ENCODE measurements at places on chromosomes 7 and 10. TPM values are rescaled to one million over a fixed set of nuclear protein-coding genes. Genes with fewer than 3 reads are reported as not detected.
A peak's percentile ranks its signal among the peaks of the same experiment; 100 is the strongest.

GRCh38 chr10:133379152-133379800 is at the start of gene PAOX:
TSS of gene PAOX (plus strand) at chr10:133379262. CDS start at chr10:133379317, 55 bp downstream.
- DNase-seq = peak; percentile 53
- no peaks in the 10 kb centered on the region for H3K36me3 ChIP-seq
- H3K27ac ChIP-seq = no peak within 1 kb of the TSS
- H3K4me1 ChIP-seq = no peaks in the 10 kb centered on the region

GRCh38 chr7:14673202-14673601 is 229.3 kb downstream of the DGKB start:
- H3K36me3 ChIP-seq = no peaks in the 10 kb centered on the region
- no peaks in the 10 kb centered on the region for H3K4me1 ChIP-seq
- DNase-seq = no peak
- no peak overlapping the region for H3K4me3 ChIP-seq

GRCh38 chr10:125057158-125058001 is 103.0 kb downstream of the CTBP2 start:
- peak overlapping the region; percentile 98 for H3K27ac ChIP-seq
- H3K4me3 ChIP-seq = no peak overlapping the region
- H3K36me3 ChIP-seq = peaks cover 42% of the 10 kb centered on the region
- peaks cover 67% of the 10 kb centered on the region for H3K4me1 ChIP-seq
- H3K27me3 ChIP-seq = peaks cover 13% of the 10 kb centered on the region

DNA sequence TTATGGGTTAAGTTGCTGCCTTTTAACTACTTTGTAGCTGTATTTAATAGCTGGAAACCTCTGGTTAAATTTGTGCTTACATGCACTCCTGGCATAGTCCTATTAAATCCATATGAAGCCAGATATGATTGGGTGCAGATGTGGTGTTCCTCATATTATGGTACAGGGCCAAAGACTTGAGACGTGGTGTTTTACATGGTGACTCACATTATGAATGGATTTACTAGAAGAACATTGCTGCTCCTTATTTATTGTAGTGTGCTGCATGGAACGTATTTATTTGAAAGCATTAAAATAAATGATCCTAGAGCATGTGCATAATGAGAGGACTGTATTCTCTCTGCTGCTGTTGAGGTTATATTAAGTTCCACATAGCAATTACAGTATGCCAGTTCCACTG is 224.1 kb downstream of the SLC25A13 start:
- no peaks in the 10 kb centered on the region for H3K36me3 ChIP-seq
- no peak overlapping the region for H3K27ac ChIP-seq
- DNase-seq = no peak
- H3K27me3 ChIP-seq = peaks cover 1% of the 10 kb centered on the region
- H3K4me1 ChIP-seq = no peaks in the 10 kb centered on the region

GRCh38 chr7:37920849-37921805 is 687 bp downstream of the EPDR1 start:
- H3K27ac ChIP-seq = no peak overlapping the region
- H3K27me3 ChIP-seq = peaks cover 4% of the 10 kb centered on the region
- peak; percentile 31 for DNase-seq
- peak overlapping the region; percentile 90 for H3K4me3 ChIP-seq

DNA sequence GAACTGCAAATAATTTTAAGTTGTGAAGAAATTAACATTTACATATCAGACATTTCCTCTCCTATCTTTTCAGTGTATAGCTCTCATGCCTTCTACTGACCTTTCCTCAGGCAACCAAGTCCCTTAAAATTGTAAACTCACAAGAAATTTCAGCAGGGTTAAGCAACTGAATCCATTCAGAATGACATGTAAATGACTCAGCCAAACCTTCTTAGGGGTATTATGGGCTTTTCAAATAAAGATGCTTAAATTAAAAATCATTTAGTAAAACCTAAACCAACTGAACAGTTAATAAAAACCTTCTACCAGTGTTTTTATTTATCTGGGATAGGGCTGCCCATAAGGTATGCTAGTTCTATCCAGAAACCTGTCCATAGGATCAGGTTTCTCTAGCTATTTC is 20.7 kb downstream of the WAPL start:
- no peak overlapping the region for H3K27ac ChIP-seq
- no peak overlapping the region for H3K4me3 ChIP-seq
- peaks cover 18% of the 10 kb centered on the region for H3K36me3 ChIP-seq
- DNase-seq = no peak
- no peaks in the 10 kb centered on the region for H3K4me1 ChIP-seq

- H3K27ac ChIP-seq = no peak overlapping the region
- H3K36me3 ChIP-seq = peaks cover 12% of the 10 kb centered on the region
- no peaks in the 10 kb centered on the region for H3K4me1 ChIP-seq
- H3K4me3 ChIP-seq = peak overlapping the region; percentile 11
These were observed 91.2 kb downstream of the GTF2IRD1 start for GRCh38 chr7:74544706-74545469.

DNA sequence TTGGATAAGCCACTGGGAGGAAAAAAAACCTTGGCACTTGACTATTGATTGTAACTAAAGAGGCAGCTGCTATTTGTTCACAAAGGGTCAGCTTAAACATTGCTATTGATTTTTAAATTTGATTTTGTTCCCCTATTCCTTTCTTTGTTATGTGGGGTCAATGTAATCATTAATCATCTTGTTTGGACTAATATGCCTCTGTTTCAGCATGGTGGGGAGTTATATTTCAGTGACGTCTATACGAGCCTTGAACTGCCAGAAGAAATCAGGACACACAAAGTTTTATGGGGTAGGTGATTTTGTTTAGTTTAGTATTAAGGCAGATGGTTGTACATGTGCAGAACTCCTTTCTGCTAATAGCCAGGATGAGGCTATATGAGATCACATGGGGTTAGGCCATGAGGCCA is 7.5 kb downstream of the AS3MT start:
- H3K4me1 ChIP-seq = no peaks in the 10 kb centered on the region
- H3K27ac ChIP-seq = no peak overlapping the region
- H3K36me3 ChIP-seq = no peaks in the 10 kb centered on the region
- DNase-seq = no peak

DNA sequence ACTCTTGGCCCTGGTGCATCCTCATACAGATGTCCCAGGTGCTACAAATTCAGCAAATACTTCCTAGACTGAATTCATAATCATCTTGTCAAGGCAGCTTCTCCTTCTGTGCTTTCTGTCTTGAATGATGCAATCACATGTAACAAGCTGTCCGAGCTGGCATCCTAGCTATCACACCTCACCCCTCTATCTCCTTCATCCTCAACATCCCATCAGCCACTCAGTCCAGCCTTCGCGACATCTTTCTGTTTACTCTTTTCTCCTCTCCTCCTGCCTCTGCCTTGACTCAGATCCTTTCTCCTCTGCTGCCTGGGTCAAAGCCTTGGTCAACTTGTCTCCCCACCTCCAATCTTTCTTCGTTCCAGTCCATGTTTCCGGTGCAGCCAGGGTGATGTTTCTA is 240.4 kb upstream of the CELF2 start:
- no peaks in the 10 kb centered on the region for H3K4me1 ChIP-seq
- H3K4me3 ChIP-seq = no peak overlapping the region
- no peaks in the 10 kb centered on the region for H3K36me3 ChIP-seq
- H3K27me3 ChIP-seq = peaks cover 4% of the 10 kb centered on the region
- DNase-seq = no peak

DNA sequence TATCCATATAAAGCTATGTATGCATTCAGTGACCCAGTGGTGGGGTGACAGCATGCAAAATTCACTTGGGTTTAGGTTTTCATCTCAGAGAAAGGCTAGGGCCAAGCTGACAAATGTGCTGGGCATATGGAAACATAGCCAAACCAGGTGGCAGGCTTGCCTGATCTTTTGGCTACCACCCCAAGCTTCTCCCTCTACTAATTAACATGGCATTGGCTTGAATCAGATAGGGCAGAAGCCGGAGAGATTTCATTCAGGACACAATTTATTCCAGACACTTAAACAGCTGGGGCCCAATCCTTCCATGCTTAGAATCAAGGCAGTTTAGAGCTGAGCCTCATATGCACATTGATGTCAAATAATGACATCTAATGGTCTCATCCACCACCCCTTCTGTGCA is 95.5 kb upstream of the AGK start:
- H3K27me3 ChIP-seq = no peaks in the 10 kb centered on the region
- H3K36me3 ChIP-seq = no peaks in the 10 kb centered on the region
- no peak overlapping the region for H3K4me3 ChIP-seq
- no peak for DNase-seq

DNA sequence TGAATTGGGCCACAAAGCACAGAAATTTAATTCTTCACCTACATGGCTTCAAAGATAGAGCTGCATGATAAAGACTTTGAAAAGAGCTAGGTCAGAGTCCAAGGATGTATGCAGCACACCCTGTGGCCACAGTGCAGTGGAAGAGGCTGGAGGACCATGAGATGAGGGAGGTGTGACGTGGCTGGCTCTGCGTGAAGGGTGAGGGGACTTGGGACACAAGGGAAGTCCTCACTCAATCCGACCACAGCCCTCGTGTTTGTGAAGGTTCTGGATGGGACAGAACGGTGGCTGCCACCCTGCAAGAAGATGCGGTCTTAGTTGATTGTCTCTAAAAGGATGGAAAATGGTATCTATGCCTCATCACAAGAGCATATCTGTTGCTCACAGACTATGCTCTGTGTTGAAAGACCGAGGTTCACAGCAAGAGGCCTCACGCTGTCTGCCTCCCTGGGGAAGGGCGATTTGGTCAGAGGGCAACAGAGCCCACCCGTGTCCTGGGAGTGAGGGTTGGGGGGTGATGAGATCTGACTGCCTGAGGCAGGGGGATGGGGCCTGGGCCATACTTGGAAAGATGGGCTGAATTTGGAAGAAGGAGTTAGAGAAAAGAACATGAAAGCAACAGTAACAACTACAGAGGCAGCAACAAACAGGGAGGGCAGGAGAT is 174.4 kb upstream of the SHH start:
- no peaks in the 10 kb centered on the region for H3K36me3 ChIP-seq
- H3K27me3 ChIP-seq = peaks cover 17% of the 10 kb centered on the region
- H3K4me1 ChIP-seq = no peaks in the 10 kb centered on the region
- H3K4me3 ChIP-seq = no peak overlapping the region
- H3K27ac ChIP-seq = no peak overlapping the region
- no peak for DNase-seq

- H3K36me3 ChIP-seq = peaks cover 4% of the 10 kb centered on the region
- no peaks in the 10 kb centered on the region for H3K27me3 ChIP-seq
- H3K27ac ChIP-seq = no peak overlapping the region
- H3K4me1 ChIP-seq = no peaks in the 10 kb centered on the region
- no peak for DNase-seq
- no peak overlapping the region for H3K4me3 ChIP-seq
These were observed 15.6 kb downstream of the HIBADH start for GRCh38 chr7:27647046-27647445.

DNA sequence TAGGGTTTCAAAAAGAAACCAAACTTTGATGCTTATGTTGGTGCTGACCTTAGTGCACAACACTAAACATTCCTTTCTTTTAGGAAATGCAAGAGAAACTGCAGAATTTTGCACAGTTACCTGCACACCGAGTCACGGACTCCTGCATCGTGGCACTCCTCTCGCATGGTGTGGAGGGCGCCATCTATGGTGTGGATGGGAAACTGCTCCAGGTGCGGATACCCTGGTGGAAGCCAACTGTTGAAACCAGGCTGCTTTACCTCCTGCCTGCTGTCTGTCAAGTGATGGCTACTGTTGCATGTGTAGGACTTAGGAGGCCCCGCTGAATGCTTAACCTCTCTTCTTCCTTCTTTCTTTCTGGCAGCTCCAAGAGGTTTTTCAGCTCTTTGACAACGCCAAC is 11.7 kb downstream of the CASP2 start:
- H3K4me1 ChIP-seq = peaks cover 18% of the 10 kb centered on the region
- no peak overlapping the region for H3K4me3 ChIP-seq
- H3K27me3 ChIP-seq = peaks cover 3% of the 10 kb centered on the region
- H3K36me3 ChIP-seq = peaks cover 61% of the 10 kb centered on the region

GRCh38 chr7:16067711-16068110 is 353.6 kb downstream of the CRPPA start:
- H3K27ac ChIP-seq = no peak overlapping the region
- DNase-seq = no peak
- H3K27me3 ChIP-seq = no peaks in the 10 kb centered on the region
- no peaks in the 10 kb centered on the region for H3K36me3 ChIP-seq
- peaks cover 16% of the 10 kb centered on the region for H3K4me1 ChIP-seq

DNA sequence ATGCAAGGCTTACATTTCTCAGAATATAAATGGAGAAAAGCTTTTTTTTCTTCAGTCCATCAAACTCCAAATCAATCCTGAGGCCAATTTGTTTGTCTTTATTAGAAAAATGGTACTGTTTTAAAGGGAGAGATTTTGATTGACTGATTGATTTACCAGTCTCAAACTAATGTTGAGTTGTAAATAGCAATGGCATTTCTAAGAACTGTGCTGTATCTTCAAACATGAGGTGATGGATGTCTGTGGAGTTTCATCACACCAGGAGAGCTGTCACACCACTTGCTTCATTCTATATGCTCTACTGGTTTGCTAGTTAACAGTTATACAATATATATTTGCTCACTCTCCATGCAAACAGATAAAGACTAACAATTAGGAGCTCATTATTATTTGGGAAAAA is 39.0 kb upstream of the LRRTM3 start:
- H3K36me3 ChIP-seq = no peaks in the 10 kb centered on the region
- H3K27me3 ChIP-seq = no peaks in the 10 kb centered on the region
- H3K27ac ChIP-seq = no peak overlapping the region
- H3K4me3 ChIP-seq = no peak overlapping the region

- no peak for DNase-seq
- peak overlapping the region; percentile 98 for H3K4me3 ChIP-seq
- peaks cover 10% of the 10 kb centered on the region for H3K36me3 ChIP-seq
- H3K4me1 ChIP-seq = peaks cover 23% of the 10 kb centered on the region
- peaks cover 17% of the 10 kb centered on the region for H3K27me3 ChIP-seq
These were observed 23.6 kb upstream of the ZRANB1 start for GRCh38 chr10:124918191-124918830.

DNA sequence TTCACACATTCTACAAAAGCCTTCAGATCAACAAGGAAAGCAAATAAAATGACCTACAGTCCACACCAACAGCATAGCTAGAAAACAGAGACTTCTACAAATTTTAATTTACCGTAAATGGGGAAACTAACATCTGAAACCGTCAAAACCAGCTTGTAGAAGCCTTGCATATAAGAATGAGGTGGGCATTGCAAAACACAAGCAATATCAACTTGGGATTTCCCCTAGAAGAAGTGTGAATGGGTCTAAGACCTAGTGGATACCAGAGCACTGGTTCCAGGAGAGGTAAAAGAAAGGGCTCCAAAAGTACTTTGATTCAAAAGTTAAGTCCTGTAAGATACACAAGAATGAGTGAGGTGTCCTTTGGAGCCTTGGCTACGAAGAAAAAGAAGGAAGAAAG is 18.7 kb downstream of the RTKN2 start:
- no peaks in the 10 kb centered on the region for H3K4me1 ChIP-seq
- H3K27ac ChIP-seq = no peak overlapping the region
- H3K4me3 ChIP-seq = no peak overlapping the region
- DNase-seq = no peak
- H3K36me3 ChIP-seq = no peaks in the 10 kb centered on the region
- H3K27me3 ChIP-seq = no peaks in the 10 kb centered on the region

The SEPTIN14 gene
- total RNA-seq = not detected

The NME8 gene
- not detected for total RNA-seq

The CALHM1 gene
- not detected for total RNA-seq

The CASTOR2 gene
- 52.4 TPM for total RNA-seq

The CCDC6 gene
- 27.7 TPM for total RNA-seq

The CUBN gene
- 8.8 TPM for total RNA-seq

The AGBL3 gene
- total RNA-seq = 3.0 TPM

The CALHM3 gene
- not detected for total RNA-seq

The CAMK2B gene
- total RNA-seq = 0.23 TPM

The NEURL1 gene
- total RNA-seq = 0.69 TPM

The CLCN1 gene
- total RNA-seq = not detected

The NRP1 gene
- total RNA-seq = 486 TPM

The PDK4 gene
- 0.23 TPM for total RNA-seq

The TMEM196 gene
- not detected for total RNA-seq
